NCI-H1417 treated with DMSO at 0.1 percent for 48 hours (cell line): ENCODE measurements at places on chromosomes 4 and X.

- DNase-seq: no peak
Observed at GRCh38 chr4:39937683-39938268, 39.9 kb downstream of the PDS5A start.

GRCh38 chr4:135604531-135604930 is 1402.9 kb upstream of the PABPC4L start:
- no peak for DNase-seq

- DNase-seq: no peak
Observed at GRCh38 chr4:1502501-1502886, 96.3 kb upstream of the NKX1-1 start.

- DNase-seq: no peak
Observed at GRCh38 chr4:1564535-1565375, 119.4 kb downstream of the FAM53A start.

DNA sequence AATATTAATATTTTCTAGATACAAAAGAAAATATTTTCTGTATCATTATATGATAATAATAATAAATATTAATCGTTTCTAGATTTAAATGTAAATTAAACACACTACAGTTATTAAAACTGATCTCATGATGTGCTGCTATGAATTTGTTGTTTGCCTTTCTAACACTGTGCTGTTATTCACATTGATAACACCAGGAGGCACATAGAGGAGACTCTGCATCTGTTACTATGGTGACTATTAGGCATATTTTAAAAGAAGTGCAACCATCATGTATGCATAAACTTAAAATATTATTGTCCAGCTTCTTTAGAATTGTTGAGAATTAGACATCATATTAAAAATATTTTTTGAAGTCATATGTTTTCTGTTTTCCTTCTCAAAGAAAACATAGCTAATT is 11.8 kb upstream of the PDGFC start:
- DNase-seq: no peak

DNA sequence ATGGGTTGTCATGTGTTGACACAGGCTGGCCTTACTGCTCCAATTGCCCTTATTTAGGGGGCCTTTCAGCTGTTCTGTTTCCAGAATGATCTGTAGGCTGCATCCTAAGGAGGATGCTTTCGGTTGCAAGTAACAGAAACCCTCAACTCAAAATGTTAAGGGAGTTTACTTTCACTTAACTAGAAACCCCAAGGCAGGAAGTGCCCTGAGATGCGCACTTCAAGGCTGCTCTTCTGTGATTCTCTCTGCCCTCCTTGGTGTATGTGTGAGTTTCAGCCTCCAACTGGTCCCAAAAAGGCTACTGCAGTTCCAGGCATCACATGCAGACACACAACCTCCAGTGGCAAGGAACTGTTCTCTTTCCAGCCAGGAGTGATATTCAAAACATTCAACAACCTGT is 97.3 kb upstream of the ATP6AP2 start:
- no peak for DNase-seq

DNA sequence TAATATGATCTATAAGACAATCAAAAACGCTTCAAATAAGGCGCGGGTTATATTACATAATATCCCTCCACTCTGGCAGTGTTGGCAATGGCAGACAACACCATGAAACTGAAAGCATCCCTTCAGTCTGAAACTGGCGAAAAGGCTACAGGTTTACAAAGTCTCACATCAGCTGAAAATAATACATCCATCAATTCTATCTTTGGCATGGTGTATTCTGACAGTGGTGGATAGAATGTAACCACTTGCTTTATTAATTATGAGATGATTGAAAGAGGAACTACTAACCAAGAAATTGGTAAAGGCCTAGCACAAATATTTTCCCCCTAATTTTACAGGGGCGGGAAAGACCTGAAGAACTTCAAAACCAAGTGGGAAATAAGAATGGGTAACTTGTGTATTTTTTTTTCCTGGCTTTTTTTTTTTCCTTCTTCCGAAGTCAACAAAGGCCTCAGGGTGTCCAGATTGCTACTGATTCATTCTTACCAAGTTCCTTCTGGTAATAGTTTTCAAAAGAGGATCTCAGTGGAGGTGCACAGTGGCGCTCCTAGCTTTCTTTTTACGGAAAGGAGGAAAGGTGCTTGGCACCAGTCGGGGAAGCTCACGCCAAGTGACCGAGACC is 728 bp downstream of the UBA6 start:
- DNase-seq: no peak

GRCh38 chr4:156329779-156330178 is 376.1 kb upstream of the CTSO start:
- DNase-seq: no peak

DNA sequence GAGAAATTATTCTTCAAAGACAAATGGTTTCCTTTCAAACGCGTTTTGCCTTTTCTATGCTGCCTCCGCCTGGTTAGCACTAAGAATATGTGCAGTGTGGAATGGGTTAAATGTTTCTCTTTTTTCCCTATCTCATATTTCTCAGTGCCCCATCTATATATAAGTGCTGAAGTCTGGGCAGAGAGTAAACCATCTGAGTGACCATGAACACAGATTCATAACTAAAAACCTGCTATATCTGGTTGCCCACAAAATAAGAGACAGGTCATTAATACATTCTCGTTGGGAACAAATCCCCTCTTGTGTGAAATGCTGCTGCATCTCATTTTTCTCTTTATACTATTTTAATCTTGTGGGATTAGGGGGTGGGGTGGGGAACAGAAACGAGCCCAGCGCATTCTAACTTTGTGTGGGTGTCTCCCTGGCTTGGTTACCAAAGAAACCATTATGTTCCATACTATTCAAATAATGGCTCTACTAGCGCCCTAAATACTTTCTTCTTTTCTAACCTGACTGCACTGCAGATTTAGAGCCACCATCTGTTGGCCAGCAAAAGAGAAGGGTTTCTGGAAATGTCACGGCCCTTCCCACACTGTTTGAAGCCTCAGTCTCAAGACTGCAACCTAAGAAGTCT is 42.2 kb upstream of the PTCHD1 start:
- no peak for DNase-seq
